ENCODE measurements at places on chromosomes 12 and 14.

- DNase-seq: no peak
Measured at GRCh38 chr12:72365151-72365550, 93.0 kb downstream of the TRHDE start.

- DNase-seq: no peak
Measured at GRCh38 chr12:3614806-3615466, 123.9 kb downstream of the PRMT8 start.

DNA sequence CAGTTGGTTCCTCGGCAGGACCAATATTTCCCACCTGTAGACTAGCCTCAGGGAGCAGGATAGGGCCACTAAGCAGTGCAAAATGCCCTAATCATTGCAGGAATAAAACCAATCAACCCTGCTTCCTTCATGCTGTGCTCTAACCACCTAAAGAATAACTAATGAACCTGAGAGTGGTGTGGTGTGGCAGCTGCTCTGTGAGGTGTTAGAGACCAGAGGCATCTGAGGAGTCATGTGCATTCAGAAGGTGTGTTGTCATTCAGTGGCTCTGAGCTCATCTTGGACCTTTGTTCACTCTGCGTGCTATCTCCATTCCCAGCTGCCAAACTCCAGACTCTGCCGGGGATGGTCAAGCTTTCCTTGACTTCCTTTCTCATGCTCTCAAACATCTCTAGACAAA, 136.7 kb upstream of the EGLN3 start:
- no peak for DNase-seq

GRCh38 chr14:70201994-70202393, 13.2 kb upstream of the SLC8A3 start:
- DNase-seq: no peak

GRCh38 chr12:117347588-117347987, 13.8 kb downstream of the NOS1 start:
- no peak for DNase-seq

DNA sequence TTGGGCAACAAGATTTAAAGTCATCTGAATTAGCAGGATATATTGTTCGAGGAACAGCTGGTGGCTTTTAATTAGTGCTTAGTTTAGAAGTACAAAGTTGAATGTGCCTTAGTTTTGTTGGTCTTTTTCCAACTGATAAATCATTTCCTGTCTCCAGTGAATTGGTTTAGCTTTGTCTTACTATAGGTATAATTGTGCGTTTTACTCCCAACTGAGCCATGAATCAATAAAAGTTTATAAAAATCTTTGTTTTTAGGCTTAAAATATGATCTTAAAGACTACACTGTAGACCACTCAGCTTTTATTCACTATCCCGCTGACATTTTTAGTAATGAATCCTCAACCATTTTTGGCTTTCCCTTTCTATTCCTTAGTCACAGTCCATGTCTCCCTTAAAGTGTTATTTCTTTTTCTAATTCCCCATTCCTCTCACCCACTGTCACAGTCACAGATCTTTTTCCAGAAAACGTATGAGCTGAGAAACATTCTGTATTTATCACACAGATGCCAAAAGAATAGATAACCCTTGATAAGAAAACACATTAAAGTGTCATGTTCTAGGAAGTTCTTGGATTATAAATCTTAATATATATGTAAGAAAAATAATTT, 34.0 kb upstream of the ALG10 start:
- no peak for DNase-seq

DNA sequence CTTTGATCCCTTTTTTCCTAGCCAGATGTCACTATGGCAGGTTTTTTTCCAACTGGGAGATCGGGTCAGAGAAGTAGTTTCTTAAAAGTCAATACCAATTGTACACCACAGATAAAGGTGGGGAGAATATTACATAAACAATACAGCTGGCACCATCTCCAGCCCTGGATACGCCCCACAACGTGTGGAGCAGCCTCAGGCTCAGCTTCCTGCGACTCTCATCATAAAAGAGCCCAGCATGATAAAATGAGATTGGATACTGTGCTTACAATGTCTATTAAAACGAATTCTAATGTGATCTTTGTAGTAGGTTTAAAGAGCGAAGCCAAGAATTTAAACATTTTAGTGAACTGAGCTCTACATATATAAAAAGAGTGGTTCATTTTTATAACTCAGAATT, 21.5 kb downstream of the EFCAB11 start:
- DNase-seq: no peak

GRCh38 chr14:52078095-52078531, 9.3 kb upstream of the NID2 start:
- DNase-seq: peak; percentile 70

- no peak for DNase-seq
Measured at GRCh38 chr12:98513379-98514322, 1.7 kb upstream of the TMPO start.

- peak; percentile 18 for DNase-seq
Measured at GRCh38 chr12:85179680-85180270, 100.2 kb upstream of the ALX1 start.

DNA sequence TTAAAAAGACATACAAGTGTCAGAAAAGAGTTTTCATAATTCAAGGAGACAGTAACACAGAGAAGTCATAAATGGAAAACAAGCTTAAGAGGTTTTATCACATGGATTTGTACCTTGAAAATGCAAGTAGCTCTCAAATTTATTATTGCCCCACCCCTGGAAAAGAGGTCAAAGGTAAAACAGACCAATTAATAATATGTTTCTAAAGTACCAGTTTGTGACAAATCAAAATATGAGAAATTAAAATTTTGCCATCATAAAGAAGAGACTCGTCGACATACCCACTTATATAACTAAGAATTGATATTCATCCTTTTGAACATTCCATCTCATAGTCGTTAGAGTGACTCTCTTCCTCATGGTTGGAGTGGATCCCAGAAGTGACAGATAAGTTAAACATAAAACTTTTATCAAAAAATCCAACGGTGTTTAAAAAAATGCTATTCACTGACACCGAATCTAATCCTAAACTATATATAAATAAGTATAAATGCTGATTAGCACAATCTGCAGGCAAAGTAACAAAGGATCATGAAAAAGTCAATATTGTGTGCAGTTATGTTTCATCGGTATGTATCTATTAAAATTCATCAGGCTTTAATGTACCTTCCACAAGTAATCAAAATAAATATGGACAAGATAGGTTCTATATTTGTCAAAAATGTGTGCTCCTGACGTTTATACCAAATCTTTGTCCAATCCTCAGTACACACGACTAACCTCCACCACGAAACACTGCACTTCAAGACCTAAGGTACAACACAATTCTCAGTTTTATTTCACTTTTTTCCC, 2.3 kb downstream of the CORO1C start:
- DNase-seq: peak; percentile 51

DNA sequence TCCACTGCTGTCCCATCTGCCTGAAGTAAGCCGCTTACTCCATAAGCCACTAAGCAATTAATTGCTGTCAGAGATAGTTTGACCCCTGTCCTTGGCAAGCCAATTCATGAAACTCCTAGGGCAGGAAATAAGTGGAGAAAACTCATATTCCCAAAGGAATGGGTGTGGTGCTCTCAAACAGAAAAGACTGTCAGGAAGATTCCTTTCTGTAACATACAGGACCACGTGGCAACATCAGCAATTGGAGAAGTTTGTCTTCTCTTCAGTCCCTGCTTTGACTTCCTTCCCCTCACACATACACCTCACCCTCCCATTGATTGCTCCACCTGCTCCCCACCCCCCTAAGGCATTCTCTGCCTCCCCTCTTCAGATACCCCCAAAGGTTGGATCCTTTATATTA, 36.2 kb upstream of the MDM1 start:
- peak; percentile 78 for DNase-seq

DNA sequence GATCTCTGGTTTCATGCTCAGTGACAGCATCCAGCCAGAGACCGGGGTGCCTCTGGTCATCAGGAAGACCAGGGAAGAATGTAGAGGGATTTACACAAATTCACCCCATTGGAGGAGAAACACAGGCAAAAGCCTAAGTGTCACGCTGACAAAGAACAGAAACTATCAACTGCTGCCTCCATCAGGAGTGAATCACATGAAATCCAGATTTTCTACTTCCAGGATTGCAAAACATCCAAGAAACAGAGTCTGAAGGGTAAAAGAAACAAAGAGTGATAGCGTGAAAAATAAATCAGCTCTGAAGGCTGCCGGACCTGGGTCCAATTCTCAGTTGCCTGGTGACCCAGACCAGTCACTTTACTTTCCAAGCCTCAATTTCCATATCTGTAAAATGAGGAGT, 136.1 kb upstream of the MAP1LC3B2 start:
- DNase-seq: peak; percentile 93

GRCh38 chr12:20696181-20696905, 1.2 kb downstream of the SLCO1C1 start:
- peak; percentile 7 for DNase-seq

DNA sequence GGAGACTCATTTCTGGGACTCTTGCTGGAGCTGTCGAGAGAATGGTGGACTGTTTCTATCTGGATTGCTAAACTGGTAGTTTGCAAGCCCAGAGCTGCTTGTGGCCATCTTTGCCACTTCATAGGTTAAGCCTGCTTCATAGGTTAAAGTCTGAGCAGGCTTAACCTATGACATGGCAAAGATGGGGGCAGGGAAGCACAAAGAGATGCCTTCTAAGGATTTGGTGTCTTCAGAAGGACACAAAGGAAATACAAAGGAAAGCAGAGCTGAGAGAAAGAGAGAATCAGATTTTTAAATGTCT, 78.4 kb upstream of the MAX start:
- DNase-seq: no peak

GRCh38 chr12:8941691-8942478, 7.6 kb downstream of the M6PR start:
- no peak for DNase-seq

DNA sequence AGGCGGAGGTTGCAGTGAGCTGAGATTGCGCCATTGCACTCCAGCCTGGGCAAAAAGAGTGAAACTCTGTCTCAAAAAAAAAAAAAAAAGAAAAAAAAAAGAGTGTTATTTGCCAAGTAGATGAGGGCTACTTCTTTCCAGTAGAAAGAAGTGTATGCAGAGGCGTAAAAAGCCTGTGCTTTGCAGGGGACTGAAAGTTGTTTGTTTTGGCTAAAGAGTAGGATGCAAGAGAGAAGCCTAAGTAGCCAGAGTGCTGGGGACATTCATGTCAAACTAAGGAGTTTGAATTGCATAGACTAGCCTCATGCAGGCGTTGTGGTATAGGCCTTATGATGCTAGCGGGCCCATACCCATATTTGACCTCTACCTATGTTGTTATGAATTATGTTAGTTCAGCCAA, 9.5 kb downstream of the HSD17B6 start:
- no peak for DNase-seq

DNA sequence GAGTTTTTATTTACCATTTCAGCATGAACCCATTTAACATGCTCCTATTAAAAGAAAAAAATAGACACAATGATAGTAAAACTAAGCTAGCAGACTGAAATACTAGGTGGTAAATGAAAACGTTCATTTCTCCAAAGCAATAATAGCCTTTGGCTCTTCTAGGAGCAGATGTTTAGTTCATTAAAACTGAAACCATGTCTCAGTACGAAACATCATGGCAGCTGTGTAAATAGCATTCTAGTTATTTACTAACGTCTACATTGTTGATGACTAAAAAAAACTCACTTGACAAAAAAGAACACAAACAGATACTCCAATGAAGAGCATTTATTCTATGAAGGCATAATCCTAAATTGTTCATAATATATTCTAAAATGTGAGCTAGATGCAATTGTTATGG, 17.9 kb downstream of the RECQL start:
- no peak for DNase-seq

GRCh38 chr12:8993827-8994226, 4.5 kb downstream of the KLRG1 start:
- DNase-seq: no peak

GRCh38 chr14:92512807-92513203, 776 bp upstream of the RIN3 start:
- no peak for DNase-seq

GRCh38 chr12:96980991-96981414, 73.9 kb downstream of the NEDD1 start:
- DNase-seq: peak; percentile 92

DNA sequence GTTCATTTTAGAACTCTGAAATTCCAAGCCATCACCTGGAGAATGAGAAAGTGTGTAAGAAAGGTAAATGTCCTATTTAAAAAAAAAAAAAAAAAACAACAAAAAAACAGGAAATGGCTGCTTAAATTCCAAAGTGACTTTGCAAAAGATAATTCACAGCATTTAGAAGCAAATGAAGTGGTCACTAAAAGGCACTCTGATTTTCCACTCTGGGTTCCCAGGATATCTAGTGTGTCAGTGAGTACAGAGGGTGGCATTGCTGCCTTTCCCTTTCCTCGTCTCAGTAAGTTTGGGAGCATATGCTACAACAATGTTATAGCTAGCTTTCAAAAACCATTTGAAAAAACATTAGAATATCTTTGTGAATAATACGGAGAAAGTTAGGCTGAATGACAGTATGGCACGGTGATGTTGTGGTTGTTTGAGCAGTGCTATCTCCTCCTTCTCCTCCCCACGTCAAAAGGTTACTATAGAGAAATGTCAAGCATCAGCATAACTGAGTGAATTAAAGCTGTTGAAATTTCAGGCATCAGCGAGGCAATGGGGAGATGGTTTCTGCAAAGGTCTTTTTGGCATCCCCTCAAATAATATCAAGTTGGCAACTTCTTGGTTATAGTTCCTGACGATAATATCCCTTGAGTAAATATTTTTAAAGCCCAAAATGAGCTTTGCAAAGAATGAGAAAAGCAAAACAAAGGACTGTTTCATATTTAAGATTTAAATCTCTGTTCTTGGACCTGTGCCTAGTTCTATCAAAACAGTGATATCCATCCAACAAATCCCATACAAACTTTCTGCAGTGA, 164.5 kb upstream of the E2F7 start:
- no peak for DNase-seq

- no peak for DNase-seq
Measured at GRCh38 chr14:21048638-21049037, 6.5 kb downstream of the RNASE7 start.

GRCh38 chr14:79279645-79280597, 931.4 kb downstream of the DIO2 start:
- peak; percentile 8 for DNase-seq

GRCh38 chr12:49187184-49187583, 1.7 kb downstream of the TUBA1A start:
- peak; percentile 68 for DNase-seq

DNA sequence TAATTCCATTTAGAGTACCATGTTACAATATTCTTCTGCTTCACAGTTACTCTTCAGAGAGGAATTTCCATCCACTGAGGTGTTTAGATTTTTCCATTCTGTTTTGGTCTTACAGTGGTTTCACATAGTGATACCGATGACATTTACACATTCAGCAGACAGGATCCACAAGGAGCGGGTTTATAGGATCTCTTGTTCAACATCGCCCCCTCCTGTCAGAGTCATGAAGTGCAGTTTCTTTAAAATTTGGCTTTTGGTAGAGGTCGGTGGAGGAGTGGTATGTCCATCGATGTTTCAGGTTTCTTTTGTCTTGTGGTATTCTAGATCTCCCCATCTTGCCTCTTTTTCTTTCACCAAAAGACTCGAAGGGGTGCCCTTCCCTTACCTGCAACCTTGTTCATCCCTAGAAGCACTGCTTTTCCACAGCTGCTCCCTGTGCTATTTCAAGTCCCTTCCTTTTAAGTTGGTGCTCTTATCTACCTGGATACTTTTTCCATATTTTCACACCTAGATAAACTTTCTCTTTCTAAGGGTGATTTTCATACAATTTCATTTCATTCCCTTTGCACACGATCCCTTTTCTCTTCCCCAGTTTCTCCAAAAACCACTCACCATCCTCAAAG, 181.3 kb downstream of the ITPR2 start:
- DNase-seq: peak; percentile 76

GRCh38 chr14:100131181-100131580, 28.3 kb downstream of the DEGS2 start:
- DNase-seq: no peak
